ENCODE measurements at places on chromosomes 16 and 17.
A peak's percentile ranks its signal among the peaks of the same experiment; 100 is the strongest.

GRCh38 chr17:27526604-27527002 is 70.4 kb downstream of the KSR1 start:
- no peak for DNase-seq

- DNase-seq = no peak
Observed at GRCh38 chr17:27244011-27244410, 49.9 kb upstream of the WSB1 start.

DNA sequence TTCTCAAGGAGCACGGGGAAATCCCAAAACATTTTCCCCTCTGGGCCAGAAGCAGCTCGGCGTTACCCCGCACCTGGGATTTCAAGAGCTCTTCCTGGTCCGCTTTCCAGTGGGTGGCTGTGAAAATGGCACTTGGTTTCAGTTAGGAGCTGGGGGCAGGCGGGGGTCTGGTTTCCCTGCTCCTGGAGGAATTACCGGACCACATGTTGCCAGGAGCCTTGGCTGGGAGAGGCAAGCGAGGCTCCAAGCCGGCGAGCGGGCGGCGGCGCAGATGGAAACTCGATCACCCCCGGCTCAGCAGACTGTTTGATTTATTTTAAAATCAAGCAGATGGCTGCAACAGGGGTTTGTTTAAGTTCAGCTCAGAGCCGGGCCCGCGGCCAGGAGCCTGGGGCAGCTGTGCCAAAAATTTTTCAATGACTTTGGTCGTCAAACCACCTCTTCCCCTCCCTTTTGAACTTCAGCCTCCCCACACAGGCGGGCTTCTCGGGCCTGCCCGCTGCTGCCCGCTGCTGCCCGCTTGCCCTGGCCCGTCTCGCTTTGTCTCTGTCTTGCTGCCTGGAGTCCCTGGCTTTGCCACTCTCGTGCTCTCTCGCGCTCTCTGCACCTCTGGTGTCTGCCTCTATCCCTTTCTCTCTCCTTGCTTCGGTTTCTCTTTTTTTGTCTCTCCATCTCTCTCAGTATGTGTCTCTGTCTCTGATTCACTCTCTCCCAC is 108.0 kb upstream of the CIBAR2 start:
- DNase-seq = peak; percentile 37

DNA sequence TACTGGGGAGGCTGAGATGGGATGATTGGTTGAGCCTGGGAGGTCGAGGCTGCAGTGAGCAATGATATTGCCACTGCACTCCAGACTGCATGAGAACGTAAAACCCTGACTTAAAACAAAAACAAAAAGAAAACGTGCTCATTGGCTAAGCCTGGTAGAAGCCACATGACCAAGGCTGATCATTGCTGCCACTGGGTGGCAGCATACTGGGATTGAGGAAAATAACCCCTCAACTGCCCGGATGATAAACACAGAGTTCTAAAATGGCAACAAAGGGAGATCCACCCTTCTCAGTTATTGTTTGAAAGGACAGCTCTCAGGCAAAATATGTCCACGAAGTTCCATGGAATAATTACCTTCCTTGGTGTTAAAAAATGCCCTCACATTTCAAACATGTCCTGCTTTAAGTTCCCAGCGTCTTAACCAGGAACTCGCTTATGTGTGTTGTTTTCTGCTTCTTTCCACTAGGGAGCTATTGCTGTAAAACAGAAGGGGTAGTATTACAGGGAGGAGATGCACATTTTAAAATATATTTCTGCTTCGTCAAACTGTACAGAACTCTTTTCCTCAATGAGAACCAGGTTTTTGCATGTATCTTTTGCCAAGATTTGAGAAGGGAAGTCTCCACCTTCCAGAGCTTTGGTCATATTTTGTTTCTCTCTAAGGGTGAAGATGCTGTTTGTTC is 675.3 kb downstream of the MAF start:
- DNase-seq = no peak

- DNase-seq = no peak
Observed at GRCh38 chr17:82881900-82882714, 42.3 kb upstream of the ZNF750 start.

DNA sequence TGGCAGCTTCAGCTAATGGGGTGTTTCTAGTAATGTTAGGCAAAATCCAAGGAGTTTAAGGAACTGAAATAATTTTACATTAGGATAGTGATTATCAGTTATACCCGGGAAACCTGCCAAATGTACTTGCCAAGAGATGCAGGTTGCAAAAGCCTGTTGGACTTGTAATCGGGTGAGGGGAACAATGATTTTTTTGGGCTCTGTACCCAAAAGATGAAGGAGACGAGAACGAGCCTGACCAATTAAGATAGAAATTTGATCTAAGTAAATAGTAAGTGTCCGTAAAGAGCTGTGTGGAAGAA is 56.3 kb upstream of the ARL4D start:
- no peak for DNase-seq

DNA sequence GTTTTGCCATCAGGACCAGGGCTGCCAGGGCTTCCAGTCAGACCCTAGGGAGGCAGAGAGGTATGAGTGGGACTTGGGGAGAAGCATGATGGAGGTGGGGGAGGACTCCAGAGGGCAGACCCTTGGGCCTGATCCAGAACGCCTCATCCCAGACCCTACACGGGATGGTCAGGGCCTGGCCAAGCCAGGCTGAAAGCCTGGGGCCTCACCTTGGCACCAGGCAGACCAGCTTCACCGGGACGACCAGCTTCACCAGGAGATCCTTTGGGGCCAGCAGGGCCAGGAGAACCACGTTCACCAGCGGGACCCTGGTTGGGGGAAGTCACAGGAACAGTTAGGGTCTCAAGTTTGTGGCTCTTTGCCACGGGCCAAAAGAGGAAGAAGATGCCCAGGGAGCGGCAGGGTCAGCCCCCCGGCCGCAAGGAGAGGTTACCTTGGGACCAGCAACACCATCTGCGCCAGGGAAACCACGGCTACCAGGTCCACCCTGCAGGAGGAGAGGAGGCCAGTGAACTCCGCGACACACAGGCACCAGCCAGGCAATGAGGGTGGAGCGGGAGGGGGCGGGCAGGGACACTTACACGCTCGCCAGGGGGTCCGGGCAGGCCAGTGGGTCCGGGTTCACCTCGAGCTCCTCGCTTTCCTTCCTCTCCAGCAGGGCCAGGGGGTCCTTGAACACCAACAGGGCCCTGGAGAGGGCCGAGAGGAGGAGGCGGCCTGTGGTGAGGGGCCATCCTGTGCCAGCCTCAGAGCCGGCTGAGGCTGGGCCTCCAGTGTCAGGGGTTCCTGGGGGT is 7.1 kb downstream of the COL1A1 start:
- DNase-seq = no peak

- DNase-seq = peak; percentile 3
Observed at GRCh38 chr16:79163691-79164387, 436.7 kb downstream of the MAF start.

GRCh38 chr16:88652762-88653063 is 1.9 kb upstream of the CYBA start:
- no peak for DNase-seq

DNA sequence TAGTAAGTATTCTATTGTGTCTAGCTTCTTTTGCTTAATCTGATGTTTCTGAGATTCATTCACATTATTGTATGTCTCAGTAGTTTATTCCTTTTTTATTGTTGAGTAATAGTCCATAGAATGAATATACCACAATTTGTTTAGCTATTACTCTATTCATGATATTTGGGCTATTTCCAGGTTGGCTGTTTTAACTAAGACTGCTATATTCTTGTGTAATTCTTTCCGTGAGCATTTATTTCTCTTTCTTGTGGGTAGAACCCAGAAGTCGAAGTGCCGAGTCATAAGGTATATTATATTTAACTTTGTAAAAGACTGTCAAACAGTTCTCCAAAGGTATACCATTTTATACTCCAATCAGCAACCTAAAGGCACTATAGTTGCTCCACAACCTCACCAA is 160.8 kb downstream of the ANKFN1 start:
- DNase-seq = no peak

GRCh38 chr16:52068447-52069074 is 478.4 kb downstream of the TOX3 start:
- peak; percentile 72 for DNase-seq

DNA sequence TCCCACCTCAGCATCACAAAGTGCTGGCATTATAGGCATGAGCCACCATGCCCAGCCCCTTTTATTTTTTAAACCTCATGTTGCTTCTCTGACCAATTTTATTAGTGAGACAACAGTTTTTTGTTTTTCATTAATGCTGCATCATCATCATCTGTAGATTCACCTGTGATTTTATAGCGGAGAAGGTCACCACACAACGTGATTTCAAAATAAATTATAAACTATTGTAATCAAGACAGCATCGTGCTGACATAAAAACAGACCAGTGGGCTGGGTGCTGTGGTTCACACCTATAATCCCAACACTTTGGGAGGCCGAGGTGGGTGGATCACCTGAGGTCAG is 28.7 kb upstream of the METTL9 start:
- no peak for DNase-seq

DNA sequence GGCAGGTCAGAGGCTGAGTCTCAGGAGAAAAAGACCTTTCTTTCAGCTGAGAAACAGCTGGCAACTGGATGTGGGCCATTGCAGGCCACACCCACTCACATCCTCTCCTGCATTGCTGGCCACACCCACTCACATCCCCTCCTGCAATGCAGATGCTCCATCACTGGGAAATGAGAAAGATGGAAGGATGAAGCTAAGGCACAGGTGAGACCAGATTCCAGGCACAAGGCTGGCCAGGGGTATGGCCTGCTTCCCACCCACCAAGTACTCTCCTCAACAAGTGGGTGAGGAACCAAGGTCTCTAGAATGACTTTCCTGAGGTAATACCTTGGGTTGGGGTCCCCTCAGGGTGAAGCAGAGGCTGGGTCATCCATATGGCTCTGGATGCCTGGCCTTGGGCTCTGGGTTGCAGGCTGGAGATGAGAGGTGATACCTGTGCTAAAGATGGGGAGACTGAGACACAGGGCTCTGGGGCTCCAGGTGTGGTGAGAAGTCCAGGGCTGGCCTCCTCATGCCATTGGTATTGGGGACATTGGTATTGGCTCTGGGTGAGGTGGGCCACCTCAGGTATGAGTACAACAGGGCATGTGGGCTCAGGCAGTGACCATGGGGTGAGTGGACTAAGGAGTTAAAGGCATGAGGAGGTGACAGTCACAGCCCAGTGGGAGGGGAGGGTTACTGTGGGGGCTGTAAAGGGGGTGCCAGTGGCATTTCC is 1726.8 kb downstream of the TP53TG3F start:
- no peak for DNase-seq

- no peak for DNase-seq
Observed at GRCh38 chr16:19748389-19749168, 30.5 kb downstream of the IQCK start.

GRCh38 chr17:17295141-17295540 is 8.0 kb upstream of the NT5M start:
- no peak for DNase-seq

GRCh38 chr17:62791767-62792446 is 16.2 kb downstream of the MARCHF10 start:
- DNase-seq = no peak

- DNase-seq = no peak
Observed at GRCh38 chr16:85485379-85485778, 127.7 kb upstream of the GSE1 start.

GRCh38 chr16:3004781-3005284 is 7.9 kb upstream of the CLDN9 start:
- no peak for DNase-seq

DNA sequence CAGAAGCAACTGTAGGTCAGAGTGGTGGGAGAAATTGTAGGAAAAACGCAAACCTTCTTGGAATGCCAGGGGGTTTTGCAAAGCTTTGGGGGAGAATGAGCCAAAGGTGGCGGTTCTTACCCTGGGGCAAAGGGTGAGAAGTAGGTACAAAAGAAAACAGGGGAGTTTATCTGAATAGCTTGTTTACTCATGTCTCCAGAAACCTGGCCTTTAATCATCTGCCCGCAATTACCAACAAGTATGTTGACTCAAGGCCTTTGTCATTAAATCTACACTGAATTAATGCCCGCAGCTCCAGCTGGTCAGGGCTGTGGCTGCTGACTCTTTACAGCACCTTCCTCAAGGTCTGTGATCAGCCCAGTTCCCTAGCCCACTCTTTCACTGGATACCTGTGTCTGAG is 320.1 kb downstream of the CBLN1 start:
- DNase-seq = no peak

GRCh38 chr16:53974484-53975080 is 270.6 kb downstream of the FTO start:
- no peak for DNase-seq

DNA sequence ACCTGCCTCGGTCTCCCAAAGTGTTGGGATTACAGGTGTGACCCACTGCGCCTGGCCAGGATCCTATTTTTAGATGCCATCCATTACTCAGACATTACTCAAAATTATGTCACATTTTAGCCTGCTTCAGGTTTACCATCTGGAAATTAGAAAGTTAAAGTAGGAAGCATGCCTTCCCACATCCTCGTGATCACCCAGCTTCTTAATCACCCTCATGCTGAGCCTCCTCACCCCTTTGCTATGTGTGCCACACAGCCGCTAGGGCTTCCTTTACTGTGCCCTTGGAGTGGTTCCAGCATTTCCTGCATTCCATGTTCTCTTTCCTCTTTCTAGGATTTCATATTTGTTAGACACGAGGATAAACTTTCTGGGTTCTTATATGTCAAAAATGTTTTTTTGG is 9.3 kb downstream of the ADORA2B start:
- no peak for DNase-seq

GRCh38 chr16:4011940-4012629 is 104.2 kb downstream of the ADCY9 start:
- DNase-seq = no peak

All from NCI-H748 treated with DMSO at 0.1 percent for 48 hours (cell line).